ENCODE measurements at places on chromosomes 4 and X. TPM values are rescaled to one million over a fixed set of nuclear protein-coding genes. Genes with fewer than 3 reads are reported as not detected.

NKX6-1 gene
- total RNA-seq = 0.79 TPM

GRCh38 chr4:127162741-127163140 lies 470.0 kb upstream of the INTU start:
- H3K4me3 ChIP-seq = no peak overlapping the region
- no peaks in the 10 kb centered on the region for H3K27me3 ChIP-seq
- no peak overlapping the region for H3K27ac ChIP-seq
- H3K36me3 ChIP-seq = no peaks in the 10 kb centered on the region
- DNase-seq = no peak
- no peaks in the 10 kb centered on the region for H3K4me1 ChIP-seq

- peaks cover 4% of the 10 kb centered on the region for H3K4me1 ChIP-seq
- H3K27ac ChIP-seq = no peak overlapping the region
- no peaks in the 10 kb centered on the region for H3K36me3 ChIP-seq
- H3K27me3 ChIP-seq = peaks cover 66% of the 10 kb centered on the region
- H3K4me3 ChIP-seq = no peak overlapping the region
These were observed 1.8 kb upstream of the FRMPD3 start for GRCh38 chrX:107447642-107448041.

SGCB gene
- 33.8 TPM for total RNA-seq

PGAM4 gene
- not detected for total RNA-seq

DNA sequence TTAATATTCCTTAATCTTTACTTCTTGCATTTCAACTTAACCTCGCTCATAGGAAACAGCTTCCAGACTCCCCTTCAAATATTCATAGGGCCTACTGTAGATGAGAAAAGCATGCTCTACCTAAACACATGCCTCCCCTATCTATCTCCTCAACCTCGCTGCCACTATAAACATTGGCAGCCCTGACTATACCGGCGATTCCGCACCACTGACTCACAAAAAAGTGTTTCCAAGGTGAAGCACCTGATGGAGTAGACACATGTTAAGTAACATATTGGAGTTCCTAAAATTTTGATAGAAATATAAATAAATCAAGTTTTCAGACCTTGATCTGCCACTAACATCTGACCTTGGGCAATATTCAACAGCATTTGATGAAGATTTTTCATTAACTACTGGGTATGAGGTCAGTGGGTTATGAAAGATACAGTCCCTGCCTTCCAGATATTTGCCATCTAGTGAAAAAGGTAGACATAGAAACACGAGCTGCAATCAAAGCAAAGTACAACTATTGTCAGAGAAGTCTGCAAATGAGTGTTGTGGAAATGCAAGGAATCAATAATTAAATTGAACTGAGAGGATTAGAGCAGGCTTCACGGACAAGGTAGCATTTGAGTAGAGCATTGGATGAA lies 184.2 kb downstream of the MAML3 start:
- DNase-seq = no peak
- peaks cover 62% of the 10 kb centered on the region for H3K27me3 ChIP-seq
- peaks cover 13% of the 10 kb centered on the region for H3K4me1 ChIP-seq
- no peak overlapping the region for H3K4me3 ChIP-seq
- H3K27ac ChIP-seq = no peak overlapping the region
- H3K36me3 ChIP-seq = no peaks in the 10 kb centered on the region

- H3K4me1 ChIP-seq = peaks cover 16% of the 10 kb centered on the region
- H3K36me3 ChIP-seq = no peaks in the 10 kb centered on the region
- peak; percentile 93 for DNase-seq
These were observed at the start of gene TMEM131L for GRCh38 chr4:153466081-153466948. Gene TMEM131L (plus strand): TSS chr4:153466360. CDS start chr4:153466398, 38 bp downstream.

All from neural progenitor cell (in vitro differentiated cells).